LNCaP clone FGC (cell line): ENCODE measurements at places on chromosomes 16 and 17.

GRCh38 chr16:77172951-77173350 lies 18.0 kb upstream of the MON1B start:
- no peak for DNase-seq

DNA sequence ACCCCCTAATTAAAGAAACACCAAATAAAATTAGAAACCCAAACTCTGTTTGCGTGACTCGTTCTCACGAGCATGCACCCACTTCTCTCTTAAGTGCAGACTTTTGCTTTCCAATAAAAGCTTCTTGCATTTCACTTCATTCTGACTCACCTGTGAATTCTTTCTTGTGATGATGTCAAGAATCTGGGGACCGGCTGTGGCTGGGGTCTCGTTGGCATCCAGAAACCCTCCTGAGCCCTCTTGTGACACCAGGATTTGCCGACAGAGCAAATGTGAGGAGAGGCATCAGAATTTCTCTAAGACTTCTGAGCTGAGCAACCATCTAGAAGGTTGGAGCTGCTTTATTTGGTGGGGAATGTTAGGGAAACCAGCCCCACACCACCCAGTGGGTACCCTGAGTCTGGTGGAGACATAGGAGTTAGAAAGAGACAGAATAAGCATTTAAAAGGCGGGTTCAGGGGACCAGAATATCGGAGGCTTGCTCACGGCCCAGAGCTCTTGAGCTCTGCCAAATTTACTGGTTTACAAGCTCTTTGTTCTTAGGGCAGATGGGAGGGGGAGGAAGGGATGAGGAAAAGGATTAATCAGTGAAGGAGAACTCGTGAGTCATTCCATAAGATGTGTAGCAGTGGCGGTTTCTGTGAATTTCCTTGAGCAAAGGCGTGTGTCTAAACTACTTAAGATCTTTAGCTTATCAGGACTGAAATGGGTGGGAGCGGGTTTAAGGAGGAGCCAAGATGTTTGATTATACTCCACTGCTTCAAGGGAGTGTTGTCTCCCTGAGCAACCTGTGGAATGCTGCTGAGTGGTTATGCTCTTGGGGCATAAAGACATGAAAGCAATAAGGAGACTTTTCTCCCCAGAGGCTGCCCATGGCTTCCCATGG lies 24.2 kb upstream of the TMC5 start:
- peak; percentile 61 for DNase-seq

GRCh38 chr17:30345527-30346075 lies 11.7 kb upstream of the TMIGD1 start:
- no peak for DNase-seq

GRCh38 chr16:3190949-3191353 lies 2.9 kb downstream of the OR1F1 start:
- no peak for DNase-seq

DNA sequence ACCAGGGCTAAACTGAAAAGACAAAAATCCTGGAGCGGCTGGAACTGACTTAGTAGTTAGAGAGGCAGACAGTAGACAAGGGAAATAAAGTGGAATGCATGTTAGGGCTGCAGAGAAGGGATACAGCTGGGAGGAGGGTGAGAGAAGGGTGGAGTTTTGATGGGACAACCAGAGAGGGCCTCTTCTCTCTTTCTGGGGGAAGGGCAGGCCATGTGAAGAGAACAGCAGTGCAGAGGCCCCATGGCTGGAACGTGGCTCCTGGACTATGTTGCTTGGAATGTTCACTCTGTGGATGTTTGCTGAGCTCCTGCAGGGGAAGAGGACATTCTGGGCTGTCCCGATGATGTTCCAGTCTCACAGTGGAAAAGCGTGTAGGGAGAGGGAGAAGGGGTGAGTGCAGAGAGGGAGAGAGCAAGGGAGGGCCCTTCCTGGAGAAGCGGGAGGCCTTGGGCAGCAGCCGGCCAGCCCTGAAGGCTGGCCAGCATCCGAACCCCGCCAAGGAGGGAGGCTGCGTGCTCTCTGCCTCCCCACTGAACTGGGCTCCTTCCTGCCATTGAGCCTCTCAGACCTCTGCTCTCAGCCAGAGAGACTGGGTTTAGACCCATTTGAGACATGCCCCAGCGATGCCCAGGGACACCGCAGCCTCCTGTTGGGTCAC lies 33.1 kb upstream of the GSE1 start:
- DNase-seq = no peak

DNA sequence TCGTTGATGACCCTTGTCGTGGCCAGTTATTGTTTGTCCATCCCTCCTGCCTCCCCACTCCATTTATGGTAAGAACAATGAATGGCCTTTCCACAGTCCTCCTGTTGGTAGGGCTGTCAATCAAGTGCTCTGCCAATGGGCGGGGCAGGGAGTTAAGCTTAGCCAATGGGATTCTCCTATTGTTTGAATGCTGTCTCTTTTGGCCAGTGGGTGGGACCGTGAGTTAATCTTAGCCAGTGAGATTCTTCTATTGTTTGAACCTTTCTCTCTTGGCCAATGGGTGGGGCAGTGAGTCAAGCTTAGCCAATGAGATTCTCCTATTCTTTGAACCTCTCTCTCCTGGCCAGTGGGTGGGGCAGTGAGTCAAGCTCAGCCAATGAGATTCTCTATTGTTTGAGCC lies 85.4 kb downstream of the IRX3 start:
- DNase-seq = no peak

DNA sequence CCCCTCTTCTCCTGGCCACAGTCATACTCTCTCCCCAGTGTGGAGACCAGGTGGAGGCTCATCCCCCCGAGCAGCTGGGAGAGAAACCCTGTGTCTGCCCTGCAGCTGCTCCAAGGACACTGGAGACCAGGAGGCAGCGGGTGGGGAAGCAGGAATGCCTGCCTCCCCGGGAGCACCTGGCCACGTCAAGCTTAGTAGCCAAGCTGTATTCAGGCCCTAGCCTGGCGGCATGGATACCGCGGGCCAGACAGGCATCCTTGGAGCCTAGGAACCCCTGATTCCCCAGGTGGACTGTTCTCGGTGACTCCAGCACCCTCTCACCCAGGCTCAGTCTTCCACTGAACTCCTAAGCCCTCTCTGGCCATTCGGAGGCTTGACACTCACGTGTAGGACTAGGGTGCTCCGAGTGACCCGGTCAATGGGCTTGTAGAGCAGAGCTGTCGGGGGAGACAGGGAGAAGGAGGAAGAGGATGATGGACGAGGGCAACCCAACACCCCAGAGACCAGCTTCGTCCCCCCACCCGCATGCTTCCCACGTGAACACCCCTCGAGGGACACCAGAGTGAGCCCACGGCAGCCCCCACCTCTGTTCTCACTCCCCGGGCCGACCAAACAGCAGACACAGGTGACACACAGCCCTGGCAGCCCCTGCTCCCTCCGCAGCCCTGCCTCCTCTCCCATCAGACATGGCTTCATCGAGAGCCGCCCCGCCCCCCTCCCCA lies 76.5 kb downstream of the TIMM22 start:
- DNase-seq = no peak

GRCh38 chr16:35365675-35366074 lies 1906.3 kb downstream of the TP53TG3F start:
- no peak for DNase-seq

GRCh38 chr17:55157165-55157564 lies 107.6 kb upstream of the HLF start:
- no peak for DNase-seq

DNA sequence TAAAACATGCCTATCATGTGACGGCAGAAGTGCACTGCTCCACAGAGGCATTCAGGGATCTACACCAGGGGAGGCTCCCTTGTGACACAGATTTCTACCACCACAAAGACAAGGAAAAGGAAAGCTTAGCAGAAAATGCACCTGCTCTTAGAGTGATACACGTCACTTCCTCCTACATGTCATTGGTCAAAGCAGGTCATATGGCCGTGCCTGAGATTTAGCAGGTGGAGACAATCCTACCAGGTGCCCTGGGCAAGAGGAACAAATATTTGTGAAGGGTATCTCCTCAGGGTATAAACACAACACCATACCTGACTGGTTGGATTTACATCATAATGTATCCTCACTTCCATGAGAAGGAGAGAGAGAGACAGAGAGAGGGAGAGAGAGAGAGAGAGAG lies 362.1 kb downstream of the HS3ST4 start:
- DNase-seq = no peak

- DNase-seq = no peak
Observed at GRCh38 chr16:78815713-78816112, 716.3 kb downstream of the WWOX start.

GRCh38 chr16:88444826-88445582 lies 8.1 kb upstream of the ZFPM1 start:
- no peak for DNase-seq

GRCh38 chr16:63684149-63685101 lies 1437.4 kb downstream of the CDH11 start:
- DNase-seq = no peak

DNA sequence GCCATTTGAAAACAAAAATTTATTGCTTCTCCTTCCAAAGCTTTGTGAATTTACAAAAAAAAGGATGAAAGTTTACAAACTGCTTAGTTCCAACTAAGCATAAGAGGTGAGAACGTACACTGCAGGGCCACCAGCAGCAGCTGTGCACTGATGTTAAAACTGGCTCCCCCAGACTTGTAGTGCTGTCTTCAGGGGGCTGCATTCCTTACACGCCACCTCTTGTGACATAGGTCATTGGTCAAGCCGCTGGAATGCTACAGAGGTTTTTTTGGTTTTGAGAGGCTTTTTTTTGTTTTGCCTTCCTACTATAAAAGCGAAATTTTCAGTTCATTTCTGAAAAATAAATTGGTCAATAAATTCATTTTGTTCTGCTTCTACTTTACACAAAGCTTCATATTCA lies 6.9 kb downstream of the IFT20 start:
- DNase-seq = no peak

- DNase-seq = no peak
Observed at GRCh38 chr16:47866423-47866822, 289.4 kb downstream of the ABCC12 start.

DNA sequence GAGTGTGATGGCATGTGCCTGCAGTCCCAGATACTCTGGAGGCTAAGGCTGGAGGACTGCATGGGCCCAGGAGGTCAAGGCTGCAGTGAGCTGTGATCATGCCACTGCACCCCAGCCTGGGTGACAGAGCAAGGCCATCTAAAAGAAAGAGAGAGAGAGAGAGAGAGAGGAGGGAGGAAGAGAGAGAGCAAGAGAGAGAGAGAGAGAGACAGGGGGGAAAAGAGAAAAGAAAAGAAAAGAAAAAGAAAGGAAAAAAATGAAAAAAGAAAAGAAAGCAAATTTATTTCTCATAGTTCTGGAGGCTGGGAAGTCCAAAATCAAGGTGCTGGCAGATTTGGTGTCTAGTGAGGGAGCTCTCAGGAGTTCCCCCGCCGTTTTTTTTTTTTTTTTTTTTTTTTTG lies 33.3 kb downstream of the RNF135 start:
- DNase-seq = no peak

DNA sequence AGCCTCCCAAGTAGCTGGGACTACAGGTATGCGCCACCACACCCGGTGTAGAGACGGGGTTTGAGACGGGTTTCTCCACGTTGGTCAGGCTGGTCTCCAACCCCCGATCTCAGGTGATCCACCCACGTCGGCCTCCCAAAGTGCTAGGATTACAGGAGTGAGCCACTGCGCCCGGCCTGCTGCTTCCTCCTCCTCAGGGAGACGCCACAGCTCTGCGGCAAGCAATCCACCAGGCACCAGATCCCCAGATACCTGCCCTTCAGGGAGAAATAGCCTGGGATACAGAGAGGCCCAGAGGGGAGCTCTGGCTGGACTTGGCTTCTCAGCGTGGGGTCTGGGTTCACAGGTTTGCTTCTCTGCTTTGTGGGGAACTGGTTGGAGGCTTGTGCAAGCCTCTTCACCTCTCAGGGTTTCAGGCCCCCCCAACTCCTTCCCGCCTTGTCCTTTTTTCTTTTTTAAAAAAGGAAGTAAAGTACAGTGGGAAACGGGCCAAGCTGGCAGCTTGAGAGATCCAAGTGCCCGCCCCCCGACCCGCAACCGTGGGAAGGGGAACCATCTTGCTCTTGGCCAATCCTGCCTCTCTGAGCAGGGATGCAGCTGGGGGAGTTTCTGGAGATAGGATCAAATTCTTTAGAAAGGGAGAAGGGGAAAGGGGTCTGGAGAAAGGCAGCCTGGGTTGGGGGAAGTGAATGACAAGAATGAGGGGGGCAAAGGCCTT lies 2.6 kb upstream of the SPHK1 start:
- no peak for DNase-seq

- DNase-seq = no peak
Observed at GRCh38 chr17:4365628-4366326, 698 bp downstream of the UBE2G1 start.

DNA sequence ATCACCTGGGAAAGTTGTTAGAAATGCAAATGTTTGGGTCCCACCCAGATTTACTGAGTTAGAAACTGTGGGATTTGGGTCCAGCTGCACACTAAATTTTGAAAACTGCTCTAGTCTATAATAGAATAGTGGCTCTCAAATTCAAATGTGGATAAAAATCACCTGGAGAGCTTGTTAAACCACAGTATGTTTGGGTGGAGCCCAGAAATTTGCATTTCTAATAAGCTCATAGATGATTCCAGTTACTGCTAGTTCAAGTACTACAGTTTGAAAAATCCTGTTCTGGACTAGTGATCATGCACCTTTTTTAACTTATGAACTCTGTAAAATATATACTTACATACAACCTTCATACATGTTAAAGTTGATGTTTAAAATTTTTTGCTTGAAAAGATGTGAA lies 27.8 kb downstream of the RABEP1 start:
- DNase-seq = no peak

DNA sequence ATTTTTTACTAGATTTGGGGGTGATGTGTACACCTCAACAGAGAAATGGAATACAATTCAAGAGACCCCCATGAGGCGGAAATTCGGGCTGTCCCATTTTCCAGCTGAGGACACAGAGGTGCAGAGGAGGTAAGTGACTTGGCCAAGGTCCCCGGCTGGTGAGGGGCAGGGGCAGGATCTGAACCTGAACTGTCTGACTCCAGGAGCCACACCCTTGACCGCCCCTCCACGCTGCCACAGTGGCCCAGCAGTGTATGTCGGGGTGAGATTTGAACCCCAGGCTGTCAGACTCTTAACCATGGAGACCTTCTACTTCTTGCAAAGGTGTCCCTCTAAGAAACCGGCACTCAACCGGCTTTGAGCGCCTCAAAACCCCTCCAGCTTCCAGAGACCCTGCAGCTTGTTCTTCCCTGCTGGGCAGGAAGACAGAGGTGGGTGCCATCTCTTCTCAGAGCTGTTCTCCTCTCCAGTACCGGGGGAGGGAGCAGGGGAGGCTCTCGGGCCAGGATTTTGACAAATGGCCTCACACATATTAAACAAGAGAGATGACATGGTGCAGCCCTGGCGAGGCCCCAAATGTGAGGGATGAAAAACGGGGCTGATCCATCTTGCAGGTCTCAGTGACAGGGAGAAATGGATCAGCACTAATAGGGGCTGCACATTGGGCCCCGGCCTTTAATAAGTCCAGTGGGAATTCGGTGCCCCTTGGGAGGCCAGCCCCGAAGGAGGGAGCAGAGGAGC lies 222.3 kb downstream of the GSG1L start:
- DNase-seq = no peak
